ENCODE measurements at places on chromosomes 7 and 10.

DNA sequence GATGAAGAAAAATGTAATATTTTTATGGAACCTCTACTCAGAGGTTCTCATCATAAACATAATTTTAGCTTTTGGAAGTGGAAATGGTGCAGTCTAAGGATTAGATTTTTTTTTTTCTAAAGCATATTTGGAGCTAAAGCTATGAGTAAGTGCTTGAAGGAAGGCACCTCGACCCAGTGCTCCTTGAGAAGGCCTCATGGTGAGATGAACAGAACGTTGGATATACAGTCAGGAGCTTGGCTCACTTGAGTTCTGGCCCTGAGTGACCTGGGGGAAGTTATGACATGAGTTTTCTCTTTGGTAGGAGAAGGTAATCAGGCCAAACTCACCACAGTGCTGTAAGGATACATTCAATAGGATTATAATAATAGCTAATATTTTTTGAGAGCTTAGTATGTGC, 163.3 kb downstream of the JCAD start:
- peak; percentile 1 for DNase-seq
- H3K4me3 ChIP-seq, result no peak overlapping the region
- H3K4me1 ChIP-seq, result peaks cover 15% of the 10 kb centered on the region
- peaks cover 31% of the 10 kb centered on the region for H3K27me3 ChIP-seq

- no peaks in the 10 kb centered on the region for H3K27me3 ChIP-seq
- H3K4me3 ChIP-seq, result no peak overlapping the region
- no peaks in the 10 kb centered on the region for H3K4me1 ChIP-seq
Observed at GRCh38 chr7:37433166-37433565, 15.5 kb downstream of the ELMO1 start.

DNA sequence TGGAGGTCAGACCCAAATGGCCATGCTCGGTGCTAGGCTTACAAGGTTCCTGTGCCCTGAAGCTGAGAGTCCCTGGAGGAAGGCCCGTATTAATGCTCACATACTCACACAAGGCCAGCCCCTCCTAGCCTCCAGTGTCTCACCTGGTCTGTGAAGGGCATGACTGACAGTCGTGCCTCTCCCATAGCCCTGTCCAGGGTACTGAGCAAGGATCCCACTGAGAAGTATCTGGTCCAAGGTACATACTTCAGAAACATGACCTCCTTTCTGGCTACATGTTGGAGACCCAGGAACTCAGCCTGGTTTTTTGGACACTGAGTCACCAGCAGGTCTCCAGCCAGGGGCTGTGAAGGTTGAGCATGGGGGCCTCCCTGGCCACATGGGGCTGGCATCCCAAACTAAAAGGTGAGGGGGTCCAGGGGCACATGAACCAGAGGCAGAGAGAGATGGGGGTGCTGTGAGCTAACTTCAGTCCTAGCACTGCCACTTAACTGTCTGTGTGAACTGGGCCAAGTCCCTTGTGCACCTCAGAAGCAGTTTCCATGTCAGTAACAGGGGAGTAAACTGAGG, 17.6 kb upstream of the RASGEF1A start:
- peak; percentile 45 for DNase-seq
- H3K27ac ChIP-seq, result no peak overlapping the region
- H3K4me1 ChIP-seq, result no peaks in the 10 kb centered on the region
- peaks cover under 1% of the 10 kb centered on the region for H3K27me3 ChIP-seq

DNA sequence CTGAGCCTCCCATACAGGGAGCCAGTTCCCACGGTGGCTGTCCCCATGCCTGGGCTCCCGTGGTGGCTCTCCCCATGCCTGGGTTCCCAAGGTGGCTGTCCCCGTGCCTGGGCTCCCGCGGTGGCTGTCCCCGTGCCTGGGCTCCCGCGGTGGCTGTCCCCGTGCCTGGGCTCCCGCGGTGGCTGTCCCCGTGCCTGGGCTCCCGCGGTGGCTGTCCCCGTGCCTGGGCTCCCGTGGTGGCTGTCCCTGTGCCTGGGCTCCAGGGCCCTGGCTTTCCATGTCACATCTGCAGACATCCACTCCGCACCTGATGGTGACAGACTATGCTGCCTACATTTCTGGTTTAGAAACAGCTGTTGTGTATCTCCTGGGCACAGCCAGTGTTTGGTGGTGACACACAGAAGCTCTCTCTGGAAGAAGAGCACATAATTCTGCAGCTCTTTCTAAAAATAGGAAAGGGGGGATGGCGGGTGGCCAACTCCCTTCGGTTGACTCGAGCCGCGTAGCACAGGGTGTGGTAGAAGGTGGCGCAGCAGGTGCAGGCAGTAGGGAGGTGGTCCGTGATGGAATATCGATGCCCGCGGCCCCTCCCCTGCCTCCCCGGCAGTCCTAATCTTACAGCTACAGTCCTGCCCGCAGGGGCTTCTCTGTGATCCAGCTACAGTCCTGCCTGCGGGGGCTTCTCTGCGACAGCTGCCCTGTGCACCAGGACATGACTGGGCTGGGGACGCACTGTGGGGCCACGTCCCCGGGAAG, 251.2 kb downstream of the DNAJB6 start:
- H3K4me3 ChIP-seq, result no peak overlapping the region
- no peak overlapping the region for H3K27ac ChIP-seq
- H3K27me3 ChIP-seq, result no peaks in the 10 kb centered on the region
- no peaks in the 10 kb centered on the region for H3K36me3 ChIP-seq

DNA sequence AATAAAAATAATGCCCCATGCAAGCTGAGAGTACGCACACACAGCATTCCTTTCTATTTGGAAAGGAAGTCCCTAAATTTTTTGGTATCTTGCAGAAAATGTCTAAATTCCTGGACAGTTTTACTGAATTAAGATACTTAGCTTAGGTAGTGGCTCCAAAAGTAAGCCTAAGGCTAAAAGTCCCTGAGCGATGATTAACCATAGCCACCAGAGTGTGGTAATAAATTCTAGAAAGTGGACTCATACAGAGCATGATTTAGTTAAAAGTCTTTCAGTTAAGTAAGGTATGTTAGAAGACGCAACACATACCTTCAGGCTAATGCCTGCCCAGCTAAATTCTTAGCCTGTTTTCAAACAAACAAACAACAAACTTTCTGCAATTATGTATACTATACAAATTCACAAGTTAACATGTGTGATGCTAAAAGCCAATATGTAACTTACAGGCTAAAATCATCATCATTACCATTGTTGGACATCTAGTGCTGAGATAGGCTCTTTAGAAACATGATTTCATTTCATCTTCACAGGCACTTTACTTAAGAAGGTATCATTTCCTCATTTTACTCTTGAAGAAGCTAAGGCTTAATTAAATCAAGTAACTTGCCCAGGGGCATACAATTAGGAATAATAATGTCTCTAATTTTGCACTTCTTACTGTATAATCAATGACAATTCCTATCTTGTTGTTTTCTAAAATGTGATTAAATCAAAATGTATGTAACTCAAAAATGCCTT, 261.4 kb upstream of the YAE1 start:
- H3K4me3 ChIP-seq, result no peak overlapping the region
- H3K27me3 ChIP-seq, result no peaks in the 10 kb centered on the region
- no peak overlapping the region for H3K27ac ChIP-seq
- DNase-seq, result no peak
- H3K36me3 ChIP-seq, result no peaks in the 10 kb centered on the region

- H3K27ac ChIP-seq, result no peak overlapping the region
- no peaks in the 10 kb centered on the region for H3K4me1 ChIP-seq
- no peak overlapping the region for H3K4me3 ChIP-seq
- H3K27me3 ChIP-seq, result no peaks in the 10 kb centered on the region
Observed at GRCh38 chr7:131471250-131472004, 85.0 kb downstream of the PODXL start.

GRCh38 chr7:44587843-44588711, 6.0 kb upstream of the TMED4 start:
- H3K4me1 ChIP-seq, result no peaks in the 10 kb centered on the region
- no peak overlapping the region for H3K4me3 ChIP-seq

DNA sequence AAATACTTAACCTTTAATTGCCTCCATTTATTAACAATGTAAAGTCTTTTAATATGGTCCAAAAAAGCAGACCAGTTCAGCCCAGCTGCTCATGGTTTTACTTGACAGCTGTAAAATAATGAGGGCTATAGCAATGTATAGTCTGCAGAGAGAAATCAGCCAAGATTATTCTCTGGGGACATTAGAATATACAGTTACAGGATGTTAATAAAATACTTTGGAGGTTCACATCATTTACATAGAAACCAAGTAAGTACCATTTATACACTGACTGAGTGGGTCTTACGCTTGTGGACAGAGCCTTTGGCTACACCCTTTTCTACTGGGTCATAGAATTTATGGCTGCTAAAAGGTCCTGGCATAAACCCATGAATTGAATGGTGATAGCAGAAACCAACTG, 340.7 kb upstream of the CELF2 start:
- no peaks in the 10 kb centered on the region for H3K27me3 ChIP-seq
- DNase-seq, result no peak
- H3K4me3 ChIP-seq, result no peak overlapping the region
- H3K4me1 ChIP-seq, result no peaks in the 10 kb centered on the region

GRCh38 chr10:14588084-14588937, 186.4 kb downstream of the FAM107B start:
- H3K4me3 ChIP-seq, result peak overlapping the region; percentile 46
- peaks cover 16% of the 10 kb centered on the region for H3K4me1 ChIP-seq
- peak overlapping the region; percentile 93 for H3K27ac ChIP-seq
- H3K27me3 ChIP-seq, result no peaks in the 10 kb centered on the region
- peak; percentile 90 for DNase-seq
- no peaks in the 10 kb centered on the region for H3K36me3 ChIP-seq

DNA sequence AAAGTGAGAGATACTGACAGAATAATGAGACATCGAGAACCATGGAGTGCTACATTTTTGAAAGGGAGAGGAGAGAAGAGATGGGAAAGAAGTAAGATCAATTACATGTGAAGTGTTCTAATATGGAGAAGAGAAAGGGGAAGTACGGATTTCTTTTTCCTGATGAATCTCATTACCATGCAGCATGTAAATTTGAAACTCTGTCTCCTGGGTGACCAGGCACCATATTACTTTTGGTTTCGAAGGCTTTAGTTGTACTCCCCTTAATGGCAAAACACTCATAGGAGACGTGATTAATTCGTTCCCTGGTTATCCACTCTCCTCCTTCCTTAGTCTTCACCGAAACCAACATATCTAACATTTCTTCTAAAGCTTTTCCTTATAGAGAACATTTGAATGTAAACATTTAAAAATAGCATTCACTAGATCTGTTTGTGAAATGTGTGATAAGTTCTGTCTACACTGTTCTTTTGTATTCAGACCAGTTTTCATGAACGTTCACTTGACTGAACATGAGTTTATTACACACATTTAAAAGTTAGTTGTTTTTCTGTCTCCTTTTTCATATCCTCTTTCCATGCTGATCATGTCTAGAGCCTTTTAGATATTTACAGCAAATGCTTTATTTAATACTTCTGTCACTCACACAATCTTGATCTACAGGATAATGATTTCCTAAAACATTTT, 80.2 kb upstream of the MSRB2 start:
- no peak overlapping the region for H3K27ac ChIP-seq
- DNase-seq, result no peak
- H3K4me3 ChIP-seq, result no peak overlapping the region

- peak; percentile 25 for DNase-seq
- H3K36me3 ChIP-seq, result peaks cover 18% of the 10 kb centered on the region
- no peak overlapping the region for H3K27ac ChIP-seq
- H3K27me3 ChIP-seq, result no peaks in the 10 kb centered on the region
- H3K4me3 ChIP-seq, result no peak overlapping the region
Observed at GRCh38 chr10:91627344-91628102, 5.3 kb downstream of the PPP1R3C start.

DNA sequence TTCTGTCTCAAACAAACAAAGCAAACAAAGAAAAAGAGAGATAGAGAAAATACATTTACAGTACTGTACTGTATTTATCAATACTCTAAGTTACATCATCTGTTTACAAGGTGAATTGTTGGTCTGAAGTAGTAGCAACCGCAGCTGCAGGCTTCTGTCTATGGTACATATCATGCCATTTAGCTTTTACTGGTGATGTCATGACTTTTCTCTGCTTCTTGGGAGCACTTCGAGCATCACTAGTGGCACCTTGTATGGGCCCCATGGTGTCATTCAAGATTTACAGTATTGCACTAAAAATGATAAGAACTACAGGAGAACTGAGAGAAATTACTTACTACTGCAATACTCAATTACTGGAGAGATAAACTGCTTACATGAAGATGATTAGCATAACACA, 826.9 kb downstream of the CNTNAP2 start:
- H3K27me3 ChIP-seq, result no peaks in the 10 kb centered on the region
- no peak for DNase-seq
- H3K4me3 ChIP-seq, result no peak overlapping the region

DNA sequence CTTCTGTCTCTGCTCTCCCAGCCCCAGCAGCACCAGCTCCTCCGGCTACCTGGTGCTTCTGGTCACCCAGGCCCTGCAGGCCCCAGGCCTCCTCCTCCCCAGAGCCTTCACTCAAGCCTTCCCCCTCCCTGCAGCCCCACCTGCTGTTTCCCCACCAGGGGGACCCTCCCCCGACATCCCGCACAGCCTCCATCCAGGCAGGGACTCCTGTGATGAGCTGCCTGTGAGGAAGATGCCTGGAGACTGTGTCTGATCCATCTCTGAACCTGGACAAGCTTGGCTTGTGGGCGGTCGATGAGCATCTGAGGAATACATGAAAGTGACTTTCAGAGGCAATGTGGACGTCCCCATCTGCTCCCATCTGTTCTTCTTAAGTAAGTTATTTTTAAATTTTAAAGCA, 45.0 kb downstream of the RAMP3 start:
- no peak overlapping the region for H3K4me3 ChIP-seq
- H3K27me3 ChIP-seq, result peaks cover 13% of the 10 kb centered on the region
- H3K36me3 ChIP-seq, result no peaks in the 10 kb centered on the region
- no peaks in the 10 kb centered on the region for H3K4me1 ChIP-seq
- no peak overlapping the region for H3K27ac ChIP-seq

- H3K4me3 ChIP-seq, result no peak overlapping the region
- DNase-seq, result peak; percentile 83
- peaks cover 11% of the 10 kb centered on the region for H3K36me3 ChIP-seq
Observed at GRCh38 chr10:50312464-50313437, 61.4 kb upstream of the ASAH2 start.

DNA sequence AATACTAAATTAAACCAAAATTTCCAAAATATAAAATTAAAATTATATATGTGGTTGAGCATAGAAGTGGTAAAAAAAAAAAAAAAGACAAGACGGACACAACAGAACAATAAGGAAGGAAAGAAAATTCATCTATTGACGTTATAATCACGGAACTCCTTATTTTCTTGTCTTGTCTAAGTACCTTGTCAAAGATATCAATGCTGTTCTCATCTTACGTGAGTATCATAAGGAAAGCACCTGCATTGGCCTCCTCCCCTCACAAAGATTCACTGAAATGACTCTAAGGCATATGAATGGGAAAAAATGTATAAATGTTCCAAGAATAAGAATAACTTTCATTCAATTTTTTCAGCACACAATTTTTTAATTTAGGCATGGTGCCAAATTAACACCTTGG, 135.4 kb downstream of the PPP1R3A start:
- no peaks in the 10 kb centered on the region for H3K27me3 ChIP-seq
- H3K4me1 ChIP-seq, result no peaks in the 10 kb centered on the region
- no peak overlapping the region for H3K4me3 ChIP-seq
- DNase-seq, result no peak

DNA sequence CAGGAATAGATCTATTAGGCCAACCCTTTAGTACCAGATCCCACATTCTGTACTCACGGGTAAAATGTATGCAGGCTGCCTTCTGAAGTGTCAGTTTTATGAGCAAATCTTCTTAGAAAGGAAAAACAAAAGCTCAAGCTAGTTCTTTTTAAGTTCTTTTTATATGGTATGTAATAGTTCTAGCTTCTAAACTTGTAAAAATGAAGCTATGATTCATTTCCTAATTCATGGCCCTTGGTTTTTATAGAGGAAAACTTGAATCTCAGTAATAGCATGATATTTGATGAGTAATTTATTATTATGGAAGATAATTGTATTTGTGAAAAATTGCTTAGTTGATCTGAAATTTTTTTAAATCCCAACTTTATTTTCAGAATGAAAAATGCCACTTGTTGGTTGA, 54.3 kb downstream of the SLK start:
- H3K4me3 ChIP-seq, result no peak overlapping the region
- H3K36me3 ChIP-seq, result peaks cover 56% of the 10 kb centered on the region
- H3K4me1 ChIP-seq, result peaks cover 5% of the 10 kb centered on the region
- no peaks in the 10 kb centered on the region for H3K27me3 ChIP-seq
